Left ventricle myocardium superior (tissue), 1 donor: ENCODE measurements at places on chromosomes 1 and 21. TPM values are rescaled to one million over a fixed set of nuclear protein-coding genes. Genes with fewer than 3 reads are reported as not detected.

- DNase-seq = no peak
Observed at GRCh38 chr1:204130981-204131892, 20.6 kb downstream of the ETNK2 start.

GRCh38 chr1:68322096-68322495, 89.8 kb upstream of the WLS start:
- DNase-seq = no peak

DNA sequence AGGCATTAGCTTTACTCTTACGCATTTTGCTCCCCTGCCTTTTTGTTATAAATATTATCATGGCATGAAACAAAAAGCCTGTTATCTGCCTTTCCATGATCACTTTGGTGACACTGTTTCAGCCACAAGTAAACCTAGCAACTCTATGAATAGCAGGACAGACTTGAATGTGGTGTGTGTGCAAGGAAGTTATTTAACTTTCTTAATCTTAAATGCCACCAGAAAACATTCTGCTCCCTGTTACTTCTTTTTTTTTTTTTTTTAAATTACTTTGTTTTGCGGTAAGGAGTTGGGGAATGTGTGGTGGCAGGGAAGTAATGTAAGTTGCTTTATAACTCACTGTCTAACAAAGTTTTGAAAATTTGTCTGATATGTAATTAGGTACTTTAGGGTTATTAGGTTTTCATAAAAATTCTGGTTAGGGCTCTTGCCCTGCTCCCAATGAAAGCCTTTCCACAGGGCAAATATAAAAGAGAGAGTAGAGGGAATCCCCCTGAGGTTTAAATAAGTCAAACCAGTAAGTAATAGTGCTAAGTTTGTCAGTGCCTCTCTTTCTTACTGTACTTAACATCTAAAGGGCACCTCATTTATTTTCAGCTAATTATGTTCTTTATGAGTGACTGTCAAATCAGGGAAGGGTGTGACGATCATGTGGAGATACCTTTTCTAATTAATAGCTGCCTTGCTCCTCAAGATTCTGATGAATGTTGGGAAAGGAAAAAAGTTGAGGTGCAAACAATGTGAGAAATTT, 39.5 kb downstream of the RASAL2 start:
- DNase-seq = no peak

PLXNA2 gene
- total RNA-seq = 12.1 TPM

SPRR2G gene
- total RNA-seq = not detected
